ENCODE measurements at places on chromosomes 7 and 10. TPM values are rescaled to one million over a fixed set of nuclear protein-coding genes. Genes with fewer than 3 reads are reported as not detected.

DNA sequence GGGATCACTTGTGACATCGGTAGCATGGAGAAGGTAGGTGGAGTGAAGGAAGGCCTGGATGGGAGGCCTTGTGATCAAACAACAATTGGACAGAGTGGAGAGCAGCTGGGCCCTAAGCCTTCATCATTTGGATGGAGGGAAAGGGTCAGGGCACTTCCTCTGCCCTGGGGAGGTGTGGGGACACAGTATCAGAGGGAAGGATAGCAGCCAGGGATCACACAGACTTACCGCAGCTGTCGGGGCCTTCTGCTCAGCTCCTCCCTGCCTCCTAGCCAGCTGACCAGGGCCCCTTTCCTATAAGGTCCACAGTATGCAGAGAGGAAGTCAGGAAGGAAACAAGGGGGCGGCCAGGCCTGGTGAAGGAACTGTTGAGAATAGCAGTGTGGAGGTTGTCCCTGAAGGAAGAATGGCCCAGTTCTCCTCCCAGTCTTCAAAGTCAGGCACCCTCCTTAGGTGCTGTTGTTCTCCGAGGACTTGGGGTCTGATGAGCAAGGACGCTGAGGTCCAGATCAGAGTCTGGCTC is 62.1 kb downstream of the ABCC2 start:
- DNase-seq, result no peak

DNA sequence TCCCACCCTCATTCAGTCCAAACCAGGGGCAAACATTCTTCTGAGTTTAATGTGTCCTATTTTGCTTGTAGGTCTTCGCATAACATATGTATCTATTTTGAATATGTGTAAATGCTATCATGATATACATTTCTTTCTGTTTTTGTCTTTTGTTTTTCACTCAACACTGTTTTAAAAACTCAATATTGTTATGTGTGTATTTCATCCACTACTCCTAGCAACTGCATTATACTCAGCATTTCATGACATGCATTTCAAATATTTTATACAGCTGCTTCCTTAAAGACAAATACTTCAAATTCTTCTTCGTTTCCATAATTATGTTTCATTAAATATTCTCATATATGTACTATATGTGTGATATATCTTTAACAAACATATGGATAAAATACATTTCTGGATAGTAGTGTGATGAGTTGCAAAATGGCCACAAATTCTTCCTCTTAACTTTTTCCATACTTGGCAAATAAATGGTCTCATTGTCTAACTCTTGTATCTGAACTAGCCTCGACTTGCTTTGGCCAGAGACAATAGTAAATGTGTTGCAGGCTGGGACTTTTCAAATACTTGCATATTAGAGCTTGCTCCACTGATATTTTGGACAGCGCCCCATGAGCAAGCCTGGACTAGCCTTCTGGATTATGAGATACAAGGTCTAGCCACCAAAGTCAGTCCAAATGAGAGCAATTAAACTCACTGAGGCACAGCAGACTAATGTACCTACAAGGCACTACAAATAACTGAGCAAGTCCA is 539.7 kb upstream of the KCND2 start:
- no peak for DNase-seq

DNA sequence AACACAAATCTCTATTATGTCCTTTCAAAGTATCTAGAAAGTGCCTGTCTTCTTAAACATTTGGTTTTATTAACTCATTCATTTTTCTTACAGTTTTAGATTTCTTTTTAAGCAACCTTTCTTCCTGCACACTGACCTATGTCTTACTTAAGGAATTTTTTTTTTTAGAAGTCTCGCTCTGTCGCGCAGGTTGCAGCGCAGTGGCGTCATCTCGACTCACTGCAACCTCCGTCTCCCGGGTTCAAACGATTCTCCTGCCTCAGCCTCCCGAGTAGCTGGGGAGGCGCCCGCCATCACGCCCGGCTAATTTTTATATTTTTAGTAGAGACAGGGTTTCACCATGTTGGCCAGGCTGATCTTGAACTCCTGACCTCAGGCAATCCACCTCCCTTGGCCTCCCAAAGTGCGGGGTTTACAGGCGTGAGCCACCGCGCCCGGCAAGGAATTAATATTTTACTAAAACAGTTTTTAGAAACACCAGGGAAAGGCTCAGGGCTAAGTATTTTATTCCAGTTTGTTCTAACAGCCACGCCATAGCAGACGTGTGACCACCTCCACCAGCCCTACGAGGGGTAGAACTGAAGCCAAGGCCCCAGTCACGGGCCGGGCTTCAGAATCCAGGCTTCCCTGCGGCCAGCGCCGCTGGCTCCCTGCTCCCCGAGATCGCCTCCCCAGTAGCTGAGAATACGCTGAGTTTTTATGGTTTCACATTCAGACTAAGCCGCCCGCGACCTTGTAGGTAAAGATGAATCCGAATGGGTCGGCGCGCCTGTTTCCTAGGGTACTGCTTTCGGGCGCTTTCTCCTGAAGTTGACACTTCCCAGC is 941 bp upstream of the LUC7L2 start:
- DNase-seq, result peak; percentile 72

- DNase-seq, result no peak
These were observed 126.5 kb upstream of the ZNF438 start for GRCh38 chr10:31158011-31158658.

DNA sequence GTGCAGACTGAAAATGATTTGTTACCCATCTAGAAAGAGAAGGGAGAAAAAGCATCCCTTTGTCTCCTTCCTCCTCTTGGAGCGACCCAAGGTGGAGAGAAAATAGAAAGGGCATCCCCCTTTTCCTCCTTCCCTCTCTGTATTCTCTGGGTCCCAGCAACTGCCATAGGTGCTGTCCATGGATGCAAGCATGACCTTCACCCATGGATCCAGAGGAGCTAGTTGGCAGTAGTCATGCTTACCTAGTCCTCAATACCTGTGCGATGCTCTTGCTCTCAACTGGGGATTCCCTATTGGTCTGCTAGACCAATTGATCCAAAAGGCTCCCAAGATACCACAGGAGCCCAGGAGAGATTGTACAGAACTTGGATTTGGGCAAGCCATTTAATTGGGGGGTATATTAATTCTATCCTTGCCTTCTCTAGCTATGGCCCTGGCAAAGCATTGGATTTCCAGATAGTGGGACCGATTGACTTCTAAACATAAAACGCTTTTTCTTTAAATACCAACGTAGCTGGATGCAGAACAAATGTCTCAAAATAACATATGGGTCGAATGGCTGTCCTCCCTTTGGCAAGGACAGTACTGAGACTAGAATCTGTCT is 547.8 kb upstream of the IGFBP3 start:
- DNase-seq, result no peak

Gene ASB10
- not detected for polyA plus RNA-seq

Gene PNLIPRP2
- not detected for polyA plus RNA-seq
